ENCODE measurements at places on chromosomes 4 and X. TPM values are rescaled to one million over a fixed set of nuclear protein-coding genes. Genes with fewer than 3 reads are reported as not detected.

MAOA gene
- total RNA-seq, result 116 TPM

PASD1 gene
- not detected for total RNA-seq

ADGRG2 gene
- 0.68 TPM for total RNA-seq

TKTL1 gene
- not detected for total RNA-seq

IL1RAPL1 gene
- total RNA-seq, result 0.81 TPM

EPGN gene
- not detected for total RNA-seq

GABRG1 gene
- total RNA-seq, result under 0.01 TPM

TCP11X2 gene
- total RNA-seq, result not detected

- DNase-seq, result no peak
- H3K4me1 ChIP-seq, result no peaks in the 10 kb centered on the region
- no peak overlapping the region for H3K27ac ChIP-seq
These were observed 122.5 kb upstream of the MAMLD1 start for GRCh38 chrX:150240643-150240970.

GRCh38 chr4:79454656-79455055 is 46.6 kb upstream of the GK2 start:
- no peaks in the 10 kb centered on the region for H3K27me3 ChIP-seq
- no peaks in the 10 kb centered on the region for H3K36me3 ChIP-seq
- H3K4me3 ChIP-seq, result no peak overlapping the region
- H3K27ac ChIP-seq, result no peak overlapping the region
- no peak for DNase-seq

- H3K36me3 ChIP-seq, result no peaks in the 10 kb centered on the region
- H3K4me3 ChIP-seq, result no peak overlapping the region
- no peaks in the 10 kb centered on the region for H3K4me1 ChIP-seq
- no peak for DNase-seq
- H3K27ac ChIP-seq, result no peak overlapping the region
These were observed 16.1 kb upstream of the ATP8A1 start for GRCh38 chr4:42673082-42673425.

DNA sequence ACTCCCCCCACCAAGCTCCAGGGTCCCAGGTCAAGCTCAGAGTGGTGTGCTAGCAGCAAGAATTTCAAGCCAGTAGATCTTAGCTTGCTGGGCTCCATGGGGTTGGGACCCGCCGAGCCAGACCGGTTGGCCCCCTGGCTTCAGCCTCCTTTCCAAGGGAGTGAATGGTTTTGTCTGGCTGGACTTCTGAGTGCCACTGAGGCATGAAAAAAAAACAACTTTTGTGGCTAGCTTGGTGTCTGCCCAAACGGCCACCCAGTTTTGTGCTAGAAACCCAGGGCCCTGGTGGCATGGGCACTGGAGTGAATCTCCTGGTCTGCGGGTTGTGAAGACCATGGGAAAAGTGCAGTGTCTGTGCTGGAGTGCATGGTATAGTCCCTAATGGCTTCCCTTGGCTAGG is 82.6 kb downstream of the NBDY start:
- DNase-seq, result no peak
- H3K4me1 ChIP-seq, result no peaks in the 10 kb centered on the region
- no peak overlapping the region for H3K4me3 ChIP-seq
- no peaks in the 10 kb centered on the region for H3K27me3 ChIP-seq
- no peak overlapping the region for H3K27ac ChIP-seq

GRCh38 chr4:113809311-113809710 is 47.8 kb upstream of the CAMK2D start:
- H3K4me1 ChIP-seq, result no peaks in the 10 kb centered on the region
- peak; percentile 76 for DNase-seq
- no peaks in the 10 kb centered on the region for H3K27me3 ChIP-seq
- H3K4me3 ChIP-seq, result no peak overlapping the region
- H3K27ac ChIP-seq, result no peak overlapping the region

- H3K4me3 ChIP-seq, result no peak overlapping the region
- no peaks in the 10 kb centered on the region for H3K4me1 ChIP-seq
- no peaks in the 10 kb centered on the region for H3K27me3 ChIP-seq
- DNase-seq, result no peak
These were observed 123.6 kb downstream of the CORIN start for GRCh38 chr4:47714269-47714668.

DNA sequence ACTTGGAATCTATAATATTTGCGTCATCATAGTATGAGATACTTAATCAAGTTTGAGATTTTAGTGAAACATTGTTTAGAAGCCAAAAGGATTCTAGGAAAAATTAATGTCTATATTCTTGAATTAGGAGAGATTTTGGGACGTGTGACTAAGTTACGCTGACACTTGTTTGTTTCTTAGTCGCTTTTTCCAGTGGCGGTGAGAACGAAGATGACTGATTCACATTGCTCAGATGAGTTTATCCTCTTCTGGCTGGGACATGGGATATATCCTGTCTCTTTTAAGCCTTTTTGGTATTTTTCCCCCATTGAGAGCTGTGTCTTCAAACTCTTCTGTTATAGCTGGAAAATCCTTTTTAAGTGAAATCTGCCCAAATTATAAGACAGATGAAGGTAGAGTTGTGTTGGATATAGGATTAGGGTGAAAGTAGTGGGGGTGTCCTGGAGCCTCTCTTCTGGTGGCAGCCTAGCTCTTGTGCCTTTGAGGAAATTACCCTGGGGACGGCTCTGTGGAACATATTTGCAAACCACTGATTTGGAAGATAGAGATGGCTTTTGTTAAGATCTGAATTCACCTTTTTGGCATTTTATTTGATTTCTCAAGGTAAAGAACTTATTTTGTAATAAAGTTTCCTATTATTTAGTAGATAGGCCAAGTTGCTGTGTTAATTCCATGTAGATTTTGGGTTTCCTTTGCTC is 49.7 kb downstream of the HTT start:
- peaks cover 8% of the 10 kb centered on the region for H3K36me3 ChIP-seq
- H3K4me1 ChIP-seq, result no peaks in the 10 kb centered on the region
- DNase-seq, result no peak
- H3K4me3 ChIP-seq, result no peak overlapping the region

DNA sequence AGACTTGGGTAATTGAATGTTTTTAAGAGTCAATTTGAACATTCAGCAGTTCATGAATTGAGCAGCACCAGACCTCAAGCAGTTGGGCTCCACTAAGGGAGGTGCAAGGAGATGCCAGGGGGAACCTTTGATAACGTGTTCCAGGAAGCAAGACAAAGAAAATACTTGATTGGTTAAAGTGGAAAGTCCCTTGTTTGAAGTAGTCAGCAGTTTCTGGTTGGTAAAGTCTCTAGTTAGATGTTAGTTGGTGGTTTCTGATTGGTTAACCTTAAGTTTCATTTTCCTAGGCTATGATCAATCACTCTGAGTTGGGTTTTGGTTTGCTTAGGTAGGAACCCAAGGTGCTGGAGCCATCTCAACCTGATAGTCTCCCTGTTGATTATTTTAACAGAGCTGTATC is 4.0 kb downstream of the HERC6 start:
- H3K4me1 ChIP-seq, result no peaks in the 10 kb centered on the region
- H3K27me3 ChIP-seq, result no peaks in the 10 kb centered on the region
- DNase-seq, result no peak
- no peak overlapping the region for H3K27ac ChIP-seq

DNA sequence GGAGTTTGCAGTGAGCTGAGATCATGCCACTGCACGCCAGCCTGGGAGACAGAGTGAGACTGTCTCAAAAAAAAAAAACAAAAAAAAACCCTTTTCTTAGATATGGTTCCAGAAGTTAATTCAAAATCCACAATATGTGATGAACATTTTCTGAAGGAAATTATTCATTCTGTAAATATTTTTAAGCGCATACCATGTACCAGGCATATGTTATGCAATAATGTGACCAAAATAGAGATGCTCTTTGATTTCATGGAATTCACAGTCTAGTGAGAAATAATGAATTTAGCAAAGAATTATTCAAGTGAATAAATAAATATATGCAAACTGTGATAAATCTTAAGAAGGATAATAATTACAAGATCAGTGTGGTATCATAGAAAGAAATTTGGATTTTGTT is 174.7 kb downstream of the GC start:
- no peaks in the 10 kb centered on the region for H3K36me3 ChIP-seq
- no peak for DNase-seq
- H3K27me3 ChIP-seq, result no peaks in the 10 kb centered on the region
- no peak overlapping the region for H3K27ac ChIP-seq
- no peak overlapping the region for H3K4me3 ChIP-seq
- H3K4me1 ChIP-seq, result no peaks in the 10 kb centered on the region

DNA sequence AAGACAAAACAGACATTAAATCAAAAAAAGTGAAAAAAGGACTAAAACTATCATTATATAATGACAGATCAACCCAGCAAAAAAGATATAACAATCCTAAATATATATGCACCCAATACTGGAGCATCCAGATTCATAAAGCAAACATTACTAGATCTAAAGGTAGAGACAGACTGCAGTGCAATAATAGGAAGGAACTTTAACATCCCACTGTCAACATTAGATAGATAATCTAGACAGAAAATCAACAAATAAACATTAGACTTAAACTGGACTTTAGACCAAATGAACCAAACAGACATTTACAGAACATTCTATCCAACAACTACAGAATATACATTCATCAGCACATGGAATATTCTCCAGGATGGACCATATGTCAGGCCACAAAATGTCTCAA is 29.5 kb upstream of the RAB39B start:
- no peaks in the 10 kb centered on the region for H3K4me1 ChIP-seq
- no peak overlapping the region for H3K4me3 ChIP-seq
- DNase-seq, result no peak
- no peaks in the 10 kb centered on the region for H3K36me3 ChIP-seq

DNA sequence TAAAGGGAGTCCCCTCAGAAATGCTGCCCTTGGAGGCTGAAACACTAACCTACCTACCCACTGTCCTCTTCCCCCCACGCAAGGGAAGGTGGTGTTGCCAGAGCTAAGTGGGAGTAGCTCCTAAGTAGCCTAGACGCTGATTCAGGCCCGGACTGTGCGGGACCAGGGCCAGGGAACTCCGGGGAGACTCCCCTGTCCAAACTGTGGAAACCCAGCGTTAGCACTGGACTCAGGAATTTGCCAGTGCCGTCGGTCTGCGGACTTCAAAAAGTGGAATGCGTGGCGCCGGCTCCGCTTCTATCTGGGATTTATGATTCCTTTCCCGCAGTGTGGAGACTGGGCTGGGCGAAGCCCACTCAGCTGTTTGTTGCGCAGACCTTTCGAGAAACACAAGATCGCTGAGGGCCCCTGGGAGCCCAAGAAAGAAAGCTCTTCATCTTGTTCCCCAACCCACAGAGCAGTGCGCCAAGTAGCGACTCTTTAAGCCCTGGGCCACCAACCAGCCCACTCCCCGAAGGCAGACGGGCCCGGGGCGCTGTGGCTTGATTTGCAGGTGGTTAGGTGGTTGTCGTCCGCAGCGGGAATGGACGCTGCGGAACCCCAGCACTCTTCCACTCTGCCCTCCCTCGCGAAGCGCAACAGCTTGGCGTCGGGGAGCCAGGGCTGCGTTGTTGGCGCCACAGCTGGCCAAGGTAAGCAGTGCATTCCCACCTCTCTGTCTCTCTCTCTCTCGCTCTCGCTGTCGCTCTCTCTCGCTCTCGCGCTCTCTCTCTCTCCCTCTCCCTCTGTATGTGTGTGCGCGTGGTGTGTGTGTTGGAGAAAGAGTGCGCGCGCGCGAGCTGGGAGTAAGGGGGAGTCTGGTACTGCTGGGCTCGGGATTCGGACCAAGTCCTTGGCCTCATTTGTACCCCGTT is 2.0 kb downstream of the TMEM255A start:
- H3K27me3 ChIP-seq, result peaks cover 8% of the 10 kb centered on the region
- H3K4me1 ChIP-seq, result no peaks in the 10 kb centered on the region
- DNase-seq, result peak; percentile 79
- no peaks in the 10 kb centered on the region for H3K36me3 ChIP-seq
- H3K4me3 ChIP-seq, result peak overlapping the region; percentile 42

DNA sequence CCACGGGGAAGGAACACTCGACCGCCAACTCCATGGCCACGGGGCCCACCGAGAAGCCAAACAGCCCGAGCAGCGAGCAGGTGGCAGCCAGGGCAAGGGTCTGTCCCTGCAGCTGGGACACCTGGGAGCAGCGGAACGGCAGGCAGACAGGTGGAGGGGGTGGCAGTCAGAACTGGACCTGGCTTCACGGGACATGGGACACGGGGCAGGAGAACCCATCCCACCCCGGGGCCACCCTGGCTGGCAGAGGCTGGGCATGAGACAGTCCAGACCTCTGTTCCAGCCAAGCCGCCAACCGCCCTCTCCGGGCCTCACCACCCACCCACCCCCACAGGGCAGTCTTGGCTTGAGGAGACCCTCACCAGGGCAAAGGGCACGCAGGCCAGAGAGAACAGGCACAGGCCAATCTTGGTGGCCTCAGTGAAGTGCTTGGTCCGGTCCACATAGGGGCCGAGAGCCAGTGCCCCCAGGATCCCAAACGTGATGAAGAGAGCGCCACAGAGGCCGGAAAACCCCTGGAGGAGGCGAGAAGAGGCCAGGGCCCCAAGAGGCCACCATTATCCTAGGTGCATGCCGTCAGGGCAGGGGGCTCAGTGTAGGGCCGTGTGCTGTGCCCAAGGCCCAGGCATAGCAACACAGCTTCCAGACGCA is 5.6 kb downstream of the SLC49A3 start:
- H3K4me1 ChIP-seq, result peaks cover 9% of the 10 kb centered on the region
- H3K4me3 ChIP-seq, result no peak overlapping the region
- H3K27ac ChIP-seq, result no peak overlapping the region

DNA sequence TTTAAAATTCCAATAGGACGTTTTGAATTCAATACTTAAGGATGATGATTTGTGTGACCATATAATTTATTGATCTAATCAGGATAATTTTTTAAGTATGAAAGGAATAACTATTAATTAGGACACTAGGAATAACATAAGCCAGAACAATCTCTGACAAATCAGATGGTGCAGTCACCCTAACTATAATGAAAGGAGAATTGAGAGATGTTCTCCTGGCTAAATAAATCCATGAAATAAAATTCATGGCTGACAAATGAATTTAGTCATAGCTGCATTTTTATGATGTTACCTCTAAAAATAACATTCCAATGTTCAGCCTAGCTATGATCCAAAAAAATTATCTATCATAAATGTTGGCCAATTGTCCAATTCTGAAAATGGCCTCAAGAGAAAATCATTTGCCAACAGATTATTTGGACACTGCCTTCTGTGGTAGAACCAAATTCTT is 190.6 kb upstream of the NEIL3 start:
- H3K27ac ChIP-seq, result no peak overlapping the region
- DNase-seq, result no peak
- H3K36me3 ChIP-seq, result no peaks in the 10 kb centered on the region
- no peaks in the 10 kb centered on the region for H3K27me3 ChIP-seq
- H3K4me1 ChIP-seq, result no peaks in the 10 kb centered on the region

- H3K27ac ChIP-seq, result no peak overlapping the region
- H3K4me3 ChIP-seq, result no peak overlapping the region
These were observed 73.8 kb upstream of the PACRGL start for GRCh38 chr4:20626326-20627005.

DNA sequence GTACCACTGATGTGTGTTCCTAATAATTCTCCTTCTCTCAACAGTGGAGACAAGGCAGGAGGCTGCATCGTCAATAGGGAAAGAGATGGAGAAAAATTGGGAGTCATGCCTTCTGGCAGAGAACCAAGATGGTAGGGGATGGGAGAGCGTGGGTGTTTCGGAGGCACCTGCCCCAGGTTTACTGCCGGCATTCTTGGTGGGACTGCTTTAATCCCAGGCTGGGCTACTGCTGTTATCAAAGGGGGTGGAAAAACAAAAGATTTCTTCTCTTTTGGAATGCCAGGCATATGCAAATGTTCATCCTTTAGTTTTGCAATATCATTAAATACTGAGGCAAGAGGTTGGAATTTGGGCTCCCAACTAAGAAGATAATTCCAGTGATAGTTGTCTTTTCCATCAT is 257.0 kb downstream of the DCHS2 start:
- H3K27me3 ChIP-seq, result no peaks in the 10 kb centered on the region
- H3K36me3 ChIP-seq, result no peaks in the 10 kb centered on the region
- no peaks in the 10 kb centered on the region for H3K4me1 ChIP-seq
- H3K27ac ChIP-seq, result no peak overlapping the region
- no peak overlapping the region for H3K4me3 ChIP-seq

- H3K4me1 ChIP-seq, result no peaks in the 10 kb centered on the region
- no peak for DNase-seq
- H3K4me3 ChIP-seq, result no peak overlapping the region
- H3K27me3 ChIP-seq, result no peaks in the 10 kb centered on the region
- H3K27ac ChIP-seq, result no peak overlapping the region
These were observed 20.0 kb downstream of the DDX3X start for GRCh38 chrX:41353985-41354384.
